ENCODE measurements at places on chromosomes 4 and X.

DNA sequence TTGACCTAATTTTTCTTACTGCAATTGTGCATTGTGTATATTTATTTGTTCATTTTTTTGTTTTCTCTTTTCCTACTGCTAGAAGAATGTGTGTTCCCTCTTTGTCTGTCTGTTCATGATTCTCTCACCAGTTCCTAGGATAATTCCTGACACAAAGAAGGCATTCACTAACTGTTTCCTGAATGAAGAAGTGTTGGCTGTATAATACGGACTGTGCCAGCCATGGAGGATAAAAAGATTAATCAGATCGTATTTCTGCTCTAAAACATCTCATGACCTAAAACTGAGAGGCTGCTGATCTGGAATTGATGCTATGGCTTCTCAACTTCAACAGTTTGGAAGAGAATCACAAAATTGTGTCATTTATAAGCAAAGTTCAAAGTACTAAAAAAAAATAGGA, 563.1 kb upstream of the FRG1 start:
- no peak for DNase-seq

- no peak for DNase-seq
Measured at GRCh38 chrX:10009741-10010140, 42.6 kb downstream of the CLDN34 start.

- DNase-seq = no peak
Measured at GRCh38 chr4:151430740-151431457, 21.9 kb downstream of the FHIP1A start.

- no peak for DNase-seq
Measured at GRCh38 chr4:108029731-108030130, 40.0 kb downstream of the HADH start.

DNA sequence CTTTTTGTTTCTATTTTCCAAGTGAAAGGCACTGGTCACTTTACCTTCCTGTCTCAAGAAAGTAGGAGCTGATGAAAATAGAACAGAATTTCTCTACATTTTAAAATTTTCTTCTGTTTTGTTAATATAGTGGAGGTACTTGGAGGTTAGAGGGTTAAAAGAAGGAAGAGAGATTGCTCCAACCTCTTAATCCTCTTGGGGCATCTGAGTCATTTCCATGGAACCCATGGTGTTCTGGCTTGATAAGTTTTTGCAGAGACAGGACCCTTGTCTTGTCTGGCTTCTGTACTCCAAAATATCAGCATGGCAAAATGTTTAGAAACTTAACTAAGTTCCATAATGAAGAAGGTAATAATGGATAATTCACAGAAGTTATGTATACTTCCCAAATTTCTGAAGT, 727.2 kb downstream of the C4orf33 start:
- no peak for DNase-seq

DNA sequence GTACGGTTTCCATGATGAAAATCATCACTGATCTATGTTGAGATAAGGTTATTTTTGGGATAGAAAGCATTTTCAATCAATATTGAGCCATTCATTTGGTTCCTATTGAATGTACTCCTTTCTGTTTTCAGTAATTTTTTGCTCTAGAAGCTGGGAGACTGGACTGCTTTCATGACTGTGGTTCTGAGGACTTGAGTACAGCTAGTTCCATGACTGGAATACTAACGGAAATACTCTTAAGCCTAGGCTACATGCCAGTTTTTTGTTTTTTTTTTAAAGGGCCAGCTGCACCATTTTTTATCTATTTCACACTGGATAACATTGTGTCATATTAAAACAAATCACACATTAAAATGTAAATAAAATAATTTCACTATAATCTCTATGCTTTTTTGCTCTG, 16.7 kb downstream of the PRR32 start:
- DNase-seq = no peak

DNA sequence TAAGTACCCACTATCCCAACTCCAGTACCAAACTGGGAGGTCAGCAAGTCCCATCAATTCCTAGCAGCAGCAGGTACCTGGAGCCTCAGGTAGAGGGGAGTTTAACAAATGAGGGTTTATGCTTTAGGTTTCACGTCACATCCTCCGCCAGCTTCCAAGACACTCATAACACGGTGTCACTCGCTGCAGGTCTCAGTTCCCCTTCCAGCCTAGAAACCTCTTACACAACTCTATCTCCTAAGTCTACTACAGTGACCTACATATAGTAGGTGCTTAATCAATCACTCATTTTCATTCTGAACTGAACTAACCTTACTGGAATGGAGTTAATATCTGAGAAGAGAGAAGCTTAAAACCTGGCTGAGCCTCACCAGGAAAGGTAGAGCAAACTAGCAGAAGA, 96.0 kb downstream of the EFHC2 start:
- DNase-seq = no peak

DNA sequence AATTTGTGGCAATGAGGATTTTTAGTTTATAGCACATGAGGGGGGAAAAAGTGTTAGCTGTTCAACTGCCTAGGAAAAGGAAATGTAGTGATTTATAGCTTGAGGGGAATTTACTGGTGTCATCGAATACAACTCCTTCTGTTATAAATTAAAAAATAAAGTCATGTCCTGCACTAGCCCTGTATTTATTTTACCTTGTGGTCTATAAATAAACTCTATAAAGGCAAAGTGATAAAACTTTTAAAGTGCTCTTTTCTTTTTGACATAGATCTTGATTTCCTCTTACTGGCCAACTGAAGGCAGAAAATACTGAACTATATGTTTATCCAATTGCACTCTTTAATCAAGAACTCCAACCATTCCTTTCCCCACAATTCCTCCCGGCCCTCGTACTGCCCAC, 672.1 kb upstream of the SLIT2 start:
- no peak for DNase-seq

DNA sequence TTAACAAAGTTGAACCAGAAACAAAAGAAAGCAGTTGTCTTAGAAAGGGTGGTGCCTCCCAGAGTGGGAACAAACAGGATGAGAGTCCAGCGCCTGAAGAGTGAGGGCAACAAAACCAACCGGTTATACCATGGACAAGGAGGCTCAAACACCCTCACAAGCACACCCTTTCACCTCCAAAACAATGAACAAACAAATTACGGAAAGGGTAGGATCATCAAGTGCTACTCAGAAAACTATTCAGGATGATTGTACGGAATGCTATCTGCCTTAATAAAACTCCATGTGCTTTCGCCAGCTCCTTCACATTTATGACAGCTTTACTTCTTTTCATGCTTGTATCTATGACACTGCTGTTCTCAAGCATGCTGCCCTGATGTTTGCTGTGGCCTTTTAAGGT, 26.8 kb downstream of the SLC39A8 start:
- DNase-seq = no peak

GRCh38 chr4:81891005-81891996, 419.6 kb upstream of the RASGEF1B start:
- DNase-seq = no peak

DNA sequence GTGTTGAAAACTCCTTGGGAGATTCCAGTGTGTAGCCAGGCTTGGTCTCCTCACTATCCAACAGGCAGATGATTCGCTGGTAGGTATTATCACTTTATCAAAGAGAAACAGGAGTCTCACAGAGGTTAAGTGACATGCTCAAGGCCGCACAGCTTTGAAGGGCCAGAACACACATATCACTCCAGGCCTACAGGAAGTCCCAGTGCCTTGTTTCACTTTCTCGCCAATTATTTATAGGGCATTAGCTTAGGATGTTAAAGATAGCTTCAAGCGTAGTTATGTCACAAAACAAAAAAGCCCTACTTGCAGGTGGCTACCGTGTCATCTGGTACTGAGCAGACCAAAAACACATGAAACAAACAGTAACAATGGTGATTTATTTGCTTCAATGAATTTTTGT, 13.2 kb downstream of the ATP8A1 start:
- no peak for DNase-seq

GRCh38 chr4:43234626-43235415, 342.3 kb downstream of the GRXCR1 start:
- DNase-seq = no peak

DNA sequence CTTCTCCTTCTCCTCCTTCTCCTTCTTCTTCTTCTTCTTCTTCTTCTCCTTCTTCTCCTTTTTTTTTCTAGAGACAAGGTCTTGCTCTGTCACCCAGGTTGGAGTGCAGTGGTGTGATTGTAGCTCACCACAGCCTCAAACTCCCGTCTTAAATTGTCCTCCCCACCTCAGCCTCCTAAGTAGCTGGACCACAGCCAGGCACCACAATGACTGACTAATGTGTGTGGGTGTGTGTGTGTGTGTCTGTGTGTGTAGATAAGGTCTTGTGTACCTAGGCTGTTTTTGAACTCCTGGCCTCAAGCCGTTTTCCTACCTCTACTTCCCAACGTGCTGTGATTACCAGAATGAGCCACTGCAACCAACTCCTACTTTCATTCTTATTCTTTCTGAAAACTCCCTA, 390.9 kb downstream of the ADAM29 start:
- no peak for DNase-seq

DNA sequence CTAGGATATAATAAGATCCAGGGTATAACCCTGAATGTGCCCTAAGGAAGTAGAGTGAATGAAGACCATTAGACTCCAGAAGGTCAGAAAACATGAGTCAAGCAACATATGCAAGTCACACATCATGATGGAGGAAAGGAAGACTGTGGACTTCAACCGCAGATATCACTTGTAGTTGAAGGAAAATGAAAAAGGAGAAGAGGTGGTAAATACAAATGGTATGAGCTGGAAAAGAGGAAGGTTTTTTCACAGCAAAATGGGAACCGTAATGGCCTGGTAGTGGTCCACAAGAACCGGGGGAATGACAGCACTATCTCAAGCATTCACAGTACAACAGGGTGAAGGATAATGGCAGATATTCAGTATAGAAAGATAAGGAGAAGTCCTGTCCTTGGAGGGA, 5.2 kb upstream of the SCFD2 start:
- no peak for DNase-seq

GRCh38 chr4:159071969-159072765, 30.7 kb upstream of the RAPGEF2 start:
- DNase-seq = no peak

DNA sequence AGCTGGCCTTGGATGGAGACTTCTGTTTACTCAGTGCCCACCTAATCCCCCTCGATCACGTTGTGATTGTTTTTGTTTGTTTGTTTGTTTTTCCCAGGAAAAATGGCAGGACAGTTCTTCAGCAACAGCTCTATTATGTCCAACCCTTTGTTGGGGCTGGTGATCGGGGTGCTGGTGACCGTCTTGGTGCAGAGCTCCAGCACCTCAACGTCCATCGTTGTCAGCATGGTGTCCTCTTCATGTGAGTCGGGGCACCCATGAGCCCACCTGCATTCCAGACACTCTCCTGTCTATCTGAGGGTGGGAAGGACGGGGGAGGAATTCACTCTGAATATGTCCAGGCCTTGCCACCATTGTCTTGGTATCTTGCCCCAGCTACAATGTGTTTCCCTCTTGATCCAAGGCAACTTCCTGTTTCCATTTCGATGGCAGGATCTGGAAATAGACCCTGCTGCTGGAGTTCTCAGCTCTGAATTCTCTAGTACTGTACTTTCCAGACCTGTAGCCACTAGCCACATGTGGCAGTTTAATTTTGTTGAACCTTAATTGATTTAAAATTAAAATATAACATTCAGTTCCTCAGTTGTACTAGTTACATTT, 10.5 kb downstream of the SLC34A2 start:
- DNase-seq = no peak

DNA sequence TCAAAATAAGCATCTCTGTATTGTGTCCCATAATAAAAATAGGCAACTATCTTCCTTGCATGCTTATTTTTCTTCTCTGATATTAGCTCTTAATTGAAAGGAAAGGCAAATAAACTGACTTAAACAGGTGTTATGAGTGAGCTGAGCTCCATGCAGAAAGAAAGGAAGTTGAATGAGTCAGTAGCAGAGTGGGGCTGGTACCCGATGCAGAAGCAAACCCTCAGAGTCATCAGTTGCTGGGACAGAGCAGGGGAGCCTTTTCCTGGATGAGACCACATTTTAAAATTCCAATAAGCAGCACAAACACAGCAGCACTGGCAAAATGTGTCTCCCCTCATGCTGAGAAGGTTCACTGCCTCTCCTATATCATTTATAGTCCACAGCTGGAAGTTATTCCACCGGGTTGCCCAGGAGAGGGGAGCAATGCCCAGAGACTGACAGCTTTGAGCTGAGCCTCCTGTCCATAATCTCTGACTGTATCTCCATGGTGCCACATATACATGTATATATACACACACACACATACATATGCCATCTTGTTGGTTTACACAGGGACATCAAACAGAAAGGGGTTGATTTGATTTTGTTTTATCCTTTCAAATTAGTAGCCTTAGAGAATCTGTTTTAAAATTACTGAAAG, 274.3 kb upstream of the PPARGC1A start:
- no peak for DNase-seq

DNA sequence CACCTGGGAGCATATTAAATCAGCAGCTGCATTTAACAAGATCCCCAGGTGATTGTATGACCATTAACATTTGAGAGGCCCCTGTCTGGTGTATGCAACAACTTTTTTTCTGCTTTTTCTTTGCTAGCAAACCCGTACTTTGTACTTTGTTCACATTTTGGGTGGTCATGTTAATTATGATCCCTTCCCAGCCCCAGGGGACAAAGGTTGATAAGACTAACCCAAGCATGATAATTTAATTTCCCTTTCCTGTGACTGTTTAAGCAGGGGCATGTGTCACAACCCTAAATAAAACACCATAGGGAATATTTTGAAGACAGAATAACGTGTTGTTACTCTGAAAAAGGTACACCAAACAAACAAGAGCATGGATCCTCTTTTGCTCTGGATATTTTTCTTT, 332.0 kb downstream of the PCDH18 start:
- no peak for DNase-seq

DNA sequence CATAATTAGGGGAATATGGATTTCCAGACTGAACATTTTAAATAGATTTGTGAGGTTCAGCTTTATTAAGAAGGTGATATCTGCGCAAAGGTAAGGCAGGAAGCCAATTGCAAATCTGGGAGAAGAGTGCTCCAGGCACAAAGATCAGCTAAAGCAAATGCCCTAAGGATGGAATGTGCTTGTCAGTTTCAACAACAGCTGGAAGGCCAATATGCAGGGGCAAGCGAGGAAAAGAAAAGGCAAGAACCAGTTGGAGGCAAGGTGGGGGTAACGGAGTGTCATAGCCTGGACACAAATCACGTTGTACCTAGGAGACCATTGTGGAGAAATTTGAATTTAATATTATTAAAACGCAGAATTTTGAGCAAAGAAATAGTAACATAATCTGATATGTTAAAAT, 1710.3 kb upstream of the PCDH7 start:
- no peak for DNase-seq

DNA sequence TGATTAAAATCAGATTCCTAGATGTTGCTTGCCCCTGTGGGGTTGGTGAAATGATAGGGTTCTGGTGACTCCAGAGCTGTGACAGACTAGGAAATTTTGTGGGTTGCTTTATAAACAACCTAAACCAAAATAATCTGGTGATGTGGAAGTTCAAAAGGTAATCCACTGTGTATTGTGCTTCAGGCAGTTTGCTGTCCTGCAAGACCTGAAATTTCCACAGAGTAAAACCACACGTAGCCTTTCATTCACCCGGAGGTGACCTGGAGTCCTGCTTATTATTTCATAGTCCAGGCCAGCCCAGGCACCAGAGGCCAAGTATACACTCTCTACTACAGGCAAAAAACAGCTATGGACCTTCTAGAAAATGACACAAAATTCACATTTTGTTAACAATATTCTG, 114.6 kb upstream of the CBR4 start:
- no peak for DNase-seq

GRCh38 chrX:106467422-106467821, 144.4 kb upstream of the RADX start:
- DNase-seq = no peak

All from right kidney (tissue), 9 donors.